ENCODE measurements at places on chromosomes 2 and 18.

GRCh38 chr2:236982693-236983455 lies 102.8 kb upstream of the COPS8 start:
- no peak for DNase-seq

DNA sequence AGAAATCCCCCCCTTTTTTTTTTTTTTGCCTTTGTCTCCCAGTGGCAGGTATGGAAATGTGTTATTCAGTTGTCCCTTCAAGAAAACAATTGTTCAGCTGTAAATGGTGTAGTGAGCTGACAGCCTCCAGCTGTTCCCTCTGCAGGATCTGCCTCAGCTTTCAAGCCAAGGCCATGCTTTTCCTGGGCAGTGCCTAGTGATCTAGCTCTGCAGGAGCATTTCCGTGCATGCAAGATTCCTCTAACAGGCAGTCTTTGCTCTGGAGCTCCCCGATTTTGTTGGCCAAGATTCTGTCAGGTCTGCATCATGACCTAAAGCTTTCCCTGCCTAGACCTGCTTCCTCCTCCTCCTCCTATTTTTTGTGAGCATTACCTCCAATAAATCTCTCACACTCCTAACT lies 300.7 kb upstream of the UBE2E3 start:
- DNase-seq: no peak

- DNase-seq: no peak
Observed at GRCh38 chr2:172740856-172741255, 5.2 kb downstream of the RAPGEF4 start.

- peak; percentile 9 for DNase-seq
Observed at GRCh38 chr2:109065391-109065734, 63.6 kb upstream of the SH3RF3 start.

DNA sequence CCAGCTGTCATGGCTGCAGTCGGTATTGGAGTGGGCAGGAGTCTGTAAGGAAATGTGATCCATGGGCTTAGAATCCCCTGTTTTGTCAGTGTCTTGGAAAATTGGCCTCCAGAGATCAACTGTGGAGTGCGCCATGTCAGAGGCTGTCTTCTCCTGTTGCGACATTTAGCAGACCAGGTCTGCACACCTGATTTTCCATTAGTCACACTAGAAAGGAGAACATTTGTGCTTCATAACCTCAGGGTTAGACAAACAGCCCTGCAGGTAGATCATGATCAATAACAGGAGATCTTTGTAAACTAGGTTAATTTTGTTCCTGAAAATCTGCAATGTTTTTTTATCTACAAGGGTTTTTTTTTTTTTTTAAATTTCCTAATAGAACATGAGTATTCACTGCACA lies 28.0 kb downstream of the LDLRAD4 start:
- DNase-seq: no peak

DNA sequence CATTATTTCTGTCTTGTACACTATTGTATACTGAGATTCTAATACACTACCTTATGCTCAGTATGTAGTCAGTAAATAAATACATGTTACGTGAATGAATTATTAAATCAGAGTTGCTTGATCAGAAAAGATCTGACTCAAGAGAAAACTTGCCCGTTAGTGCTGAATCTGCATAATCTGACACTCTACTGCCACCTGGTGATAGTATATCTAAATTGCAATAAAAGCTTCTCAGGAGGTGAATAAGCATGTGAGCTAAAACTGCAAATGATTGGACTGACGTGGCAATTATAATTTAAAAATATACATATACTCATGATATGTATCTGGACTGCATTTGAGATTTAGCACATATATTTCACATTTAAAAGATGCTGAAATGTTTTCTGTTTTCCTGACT lies 70.4 kb downstream of the KIAA1328 start:
- no peak for DNase-seq

DNA sequence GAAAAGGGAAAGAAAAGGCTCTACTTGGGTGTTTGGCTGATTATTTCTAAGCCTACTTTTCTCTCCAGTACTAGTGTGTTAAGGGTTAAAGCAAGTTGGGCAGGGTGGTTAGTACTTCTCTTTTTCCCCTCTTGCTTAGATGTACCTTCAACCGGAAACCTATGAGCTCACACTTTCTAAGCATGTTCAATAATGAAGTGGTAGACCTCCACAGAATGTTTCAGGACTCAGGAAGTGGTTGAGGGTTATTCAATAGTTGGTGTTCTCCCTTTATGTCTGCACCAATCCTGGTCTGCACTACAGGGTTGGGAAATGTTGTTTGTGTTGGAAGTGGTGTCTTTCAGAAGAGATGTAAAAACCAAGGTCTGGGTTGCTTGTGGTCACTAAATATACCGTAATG lies 137.1 kb downstream of the ZEB2 start:
- DNase-seq: no peak

GRCh38 chr2:217399291-217399690 lies 539.4 kb upstream of the TNP1 start:
- no peak for DNase-seq

DNA sequence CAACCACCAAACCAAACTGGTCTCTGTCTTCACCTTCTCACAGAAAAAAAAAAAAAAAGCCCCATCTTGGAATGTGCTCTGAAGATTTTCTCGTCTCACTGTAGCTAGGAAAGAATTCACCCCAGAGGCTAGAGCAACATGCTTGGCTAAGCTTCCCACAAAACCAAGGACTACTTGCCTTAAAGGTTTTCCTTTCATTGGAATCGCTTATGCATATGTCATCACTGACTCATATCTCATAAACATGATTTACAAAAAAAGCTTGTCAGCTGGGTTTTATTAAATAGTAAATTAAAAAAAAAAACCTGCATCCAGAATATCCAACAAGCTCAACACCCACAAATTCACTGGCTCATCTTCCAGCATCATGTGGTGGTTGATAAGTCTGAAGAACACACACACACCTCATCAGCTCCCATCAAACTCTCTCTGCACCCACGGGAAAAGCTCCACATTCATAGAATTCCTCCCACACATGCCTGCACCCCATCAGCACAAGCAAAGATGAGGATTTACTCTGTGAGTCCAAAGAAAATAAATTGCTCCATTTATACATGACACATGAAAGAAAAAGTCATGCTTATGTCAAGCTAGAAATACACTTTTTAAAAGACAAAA lies 182.0 kb upstream of the TRIB2 start:
- peak; percentile 67 for DNase-seq

GRCh38 chr2:217366266-217366895 lies 506.5 kb upstream of the TNP1 start:
- no peak for DNase-seq

DNA sequence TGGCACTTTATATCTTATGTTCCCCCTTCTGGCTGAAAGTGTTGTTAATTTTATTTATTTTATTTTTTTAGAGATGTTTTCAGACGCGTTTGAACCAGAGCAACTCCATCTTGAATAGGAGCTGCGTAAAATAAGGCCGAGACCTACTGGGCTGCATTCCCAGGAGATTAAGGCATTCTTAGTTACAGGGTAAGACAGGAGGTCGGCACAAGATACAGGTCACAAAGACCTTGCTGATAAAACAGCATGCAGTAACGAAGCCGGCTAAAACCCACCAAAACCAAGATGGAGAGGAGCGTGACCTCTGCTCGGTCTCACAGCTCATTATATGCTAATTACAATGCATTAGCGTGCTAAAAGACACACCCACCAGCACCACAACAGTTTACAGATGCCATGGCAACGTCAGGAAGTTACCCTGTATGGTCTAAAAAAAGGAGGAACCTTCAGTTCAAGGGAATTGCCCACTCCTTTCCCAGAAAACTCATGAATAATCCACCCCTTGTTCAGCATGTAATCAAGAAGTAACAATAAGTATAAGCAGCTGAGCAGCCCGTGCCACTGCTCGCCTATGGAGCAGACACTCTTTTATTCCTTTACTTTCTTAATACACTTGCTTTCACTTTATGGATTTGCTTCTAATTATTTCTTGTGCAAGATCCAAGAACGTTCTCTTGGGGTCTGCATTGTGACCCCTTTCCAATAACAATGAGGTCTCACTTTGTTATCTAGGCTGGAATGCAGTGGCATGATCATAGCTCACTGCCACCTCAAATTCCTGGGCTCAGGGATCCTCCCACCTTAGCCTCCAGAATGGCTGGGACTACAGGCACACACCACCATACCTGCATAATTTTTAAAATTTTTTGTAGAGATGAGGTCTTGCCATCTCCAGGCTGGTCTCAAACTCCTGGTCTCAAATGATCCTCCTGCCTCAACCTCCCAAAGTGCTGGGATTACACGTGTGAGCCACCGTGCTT lies 55.9 kb downstream of the CACNB4 start:
- DNase-seq: no peak

DNA sequence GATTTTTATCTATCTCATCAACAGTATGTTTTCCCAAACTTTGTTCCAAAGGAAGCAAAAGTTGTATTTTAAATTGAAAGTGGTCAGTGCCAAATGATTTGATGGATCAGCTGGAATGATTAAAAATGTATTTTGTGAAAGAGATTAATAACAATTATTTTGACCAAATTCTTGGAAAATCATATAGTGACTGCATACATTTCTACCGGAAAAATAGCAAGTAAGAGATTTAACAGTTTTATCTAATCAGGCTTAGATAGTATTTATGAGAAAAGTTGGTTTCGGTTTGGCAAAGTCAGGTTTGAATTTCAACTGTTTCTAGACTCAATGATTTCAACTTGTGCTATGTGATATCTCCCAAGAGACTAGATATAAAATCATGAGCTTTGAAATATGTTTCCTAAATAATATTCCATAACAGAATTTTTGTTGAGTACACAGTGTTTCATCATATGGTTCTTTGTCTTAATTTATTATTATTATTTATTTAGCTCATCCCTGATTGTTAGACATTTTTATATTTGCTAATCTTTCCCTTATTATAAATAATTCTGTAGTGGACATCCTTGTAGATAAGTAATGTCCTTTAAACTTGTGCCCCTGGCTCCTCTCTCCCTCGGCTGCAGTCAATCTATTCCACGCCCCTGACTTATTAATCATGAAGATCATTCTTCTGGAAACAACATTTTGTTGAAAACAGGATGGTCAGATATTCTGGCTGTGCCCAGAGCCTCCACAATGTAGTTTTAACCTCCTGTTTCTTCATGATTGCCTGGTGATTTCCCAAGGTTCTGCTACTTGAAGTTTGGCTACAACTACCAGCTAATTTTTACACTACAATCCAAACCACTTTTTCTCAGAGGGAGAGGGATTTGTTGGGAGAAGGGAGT lies 520.7 kb upstream of the TCF4 start:
- DNase-seq: no peak

DNA sequence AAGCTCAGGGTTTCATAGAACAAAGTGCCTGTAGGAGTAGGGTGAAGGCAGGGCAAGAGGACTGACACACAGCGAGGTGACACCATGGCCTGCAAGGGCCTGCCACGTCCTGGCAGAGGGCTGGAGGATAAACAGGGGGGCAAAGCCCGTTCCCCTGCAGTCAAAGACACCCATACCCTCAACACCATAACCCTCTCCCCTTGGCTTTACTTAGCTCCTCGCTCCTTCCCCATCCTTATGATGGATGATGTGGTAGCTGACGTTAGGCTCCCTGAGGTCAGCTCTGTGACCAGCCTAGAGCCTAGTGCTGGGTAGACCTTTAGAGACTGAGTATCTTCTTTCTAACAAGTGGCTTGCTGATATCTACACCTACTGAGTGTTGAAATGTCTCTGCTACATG lies 683.3 kb upstream of the HS6ST1 start:
- no peak for DNase-seq

- no peak for DNase-seq
Observed at GRCh38 chr2:85414761-85415553, 3.6 kb upstream of the SH2D6 start.

- no peak for DNase-seq
Observed at GRCh38 chr2:61700464-61700863, 153.4 kb downstream of the FAM161A start.

DNA sequence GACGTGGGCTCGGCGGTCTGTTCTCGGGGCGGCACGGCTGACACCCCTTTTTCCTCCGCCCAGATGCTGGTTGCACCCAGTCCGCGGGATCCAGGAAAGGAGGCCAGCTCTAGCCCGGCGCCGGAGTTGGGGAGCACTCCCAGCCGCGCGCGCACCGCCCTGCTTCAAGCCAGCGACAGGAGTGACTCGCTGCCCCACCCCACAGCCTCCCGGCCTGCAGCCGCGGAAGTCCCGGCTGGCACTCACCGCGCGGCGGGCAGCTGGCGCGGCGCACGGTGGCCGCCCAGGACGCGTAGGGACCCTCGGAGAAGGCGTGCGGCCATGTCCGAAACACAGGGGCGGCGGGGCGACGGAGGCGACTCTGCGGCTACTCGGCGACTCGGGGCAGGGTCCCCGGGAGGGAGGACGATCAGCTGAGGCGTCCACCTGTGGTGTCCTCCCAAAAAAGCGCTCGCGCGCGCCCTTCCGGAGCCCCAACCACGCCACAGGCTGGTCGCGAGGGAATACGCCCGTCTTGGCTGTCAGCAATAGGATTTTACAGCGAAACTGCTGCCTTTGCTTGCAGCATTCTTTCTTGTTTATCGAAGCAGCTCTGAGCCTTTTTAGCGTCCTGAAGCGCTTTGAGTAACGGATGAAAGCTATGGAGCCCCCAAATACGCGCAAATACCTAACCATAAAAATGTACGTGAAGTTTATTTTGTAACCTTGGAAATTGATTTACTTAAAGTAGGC lies at the start of gene ACADL:
TSS of gene ACADL (minus strand) at position 507 of the 732 bp plus-strand sequence. CDS start at position 323, 184 bp downstream.
- peak; percentile 75 for DNase-seq

GRCh38 chr2:13876491-13877037 lies 756.0 kb upstream of the LRATD1 start:
- no peak for DNase-seq

- DNase-seq: no peak
Observed at GRCh38 chr2:46548103-46548486, 68.7 kb downstream of the TMEM247 start.

DNA sequence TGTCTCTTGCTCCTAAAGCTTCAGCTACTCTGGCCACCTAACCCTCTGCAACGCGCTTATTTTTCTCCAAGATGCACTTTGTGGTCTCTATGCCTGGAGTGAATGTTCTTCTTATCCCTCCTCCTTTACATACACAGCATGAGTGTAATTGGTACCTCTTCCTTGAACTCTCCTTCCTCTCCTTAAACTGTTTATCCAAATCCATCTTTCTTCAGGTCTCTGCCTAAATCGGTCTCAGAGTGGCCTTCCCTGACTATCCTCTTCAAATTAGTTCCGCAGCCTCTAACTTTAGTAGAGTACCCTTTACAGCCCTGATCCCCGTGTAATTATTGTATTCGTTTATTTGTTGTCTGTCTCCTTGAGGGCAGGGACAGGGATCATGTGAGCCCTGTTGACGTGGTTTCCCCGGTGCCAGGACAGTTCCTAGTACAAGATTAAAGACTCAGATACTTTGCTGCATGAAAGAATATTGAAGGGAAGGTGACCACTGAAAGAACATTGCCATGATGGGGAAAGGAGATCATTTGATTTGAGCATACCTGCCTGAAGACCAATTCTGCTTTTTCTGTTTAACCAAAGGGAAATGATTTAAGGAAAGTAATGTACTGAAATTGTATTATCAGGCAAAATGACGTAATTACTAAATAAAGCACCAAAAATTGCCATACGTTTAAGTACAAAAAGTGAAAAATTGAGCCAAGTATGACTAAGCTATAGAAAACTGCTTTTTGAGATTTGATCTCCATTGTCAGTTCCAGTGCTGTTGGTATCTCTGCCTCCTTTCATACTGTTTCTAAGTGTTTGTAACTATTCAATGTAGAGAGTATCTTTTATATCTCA lies 1.2 kb downstream of the CNOT9 start:
- DNase-seq: peak; percentile 14
